Left cardiac atrium (tissue), 4 donors: ENCODE measurements at places on chromosomes 16 and 17. TPM values are rescaled to one million over a fixed set of nuclear protein-coding genes. Genes with fewer than 3 reads are reported as not detected.
A peak's percentile ranks its signal among the peaks of the same experiment; 100 is the strongest.

The C1QTNF8 gene
- total RNA-seq = not detected

The TNFSF12 gene
- total RNA-seq = 47.6 TPM

The ZSCAN10 gene
- total RNA-seq = not detected

The DYNLRB2 gene
- total RNA-seq = not detected

The ASPA gene
- 3.1 TPM for total RNA-seq

The SDR42E1 gene
- total RNA-seq = 0.94 TPM

The NPIPA5 gene
- total RNA-seq = 8.6 TPM

The SRL gene
- total RNA-seq = 359 TPM

GRCh38 chr17:35684055-35684802 lies 47.2 kb upstream of the RASL10B start:
- no peak for DNase-seq

DNA sequence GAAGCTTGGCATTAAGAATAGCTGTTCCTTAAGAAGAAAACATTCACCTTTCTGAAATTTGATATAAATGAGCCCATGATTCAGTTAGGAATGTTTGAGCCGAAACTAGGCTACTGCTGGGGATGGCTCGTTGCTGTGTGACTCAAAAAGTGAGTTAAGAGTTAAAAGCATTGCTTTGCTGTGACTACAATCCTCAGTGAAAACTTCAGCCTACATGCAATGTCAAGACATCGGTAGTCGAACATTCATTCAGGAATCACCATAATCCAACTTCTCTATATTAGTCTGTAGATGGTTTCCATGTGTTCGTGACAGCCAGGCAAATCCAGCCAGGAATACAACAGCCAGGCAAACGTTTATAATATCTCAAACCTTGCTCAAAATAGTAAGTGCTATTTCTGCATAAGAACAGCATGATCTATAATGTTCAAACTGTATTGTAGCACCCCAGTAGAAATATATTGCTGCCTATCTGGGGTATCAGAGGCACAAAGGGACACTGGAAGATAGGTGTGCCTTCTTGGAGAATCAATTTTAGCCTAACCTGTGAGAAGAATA lies 1225.1 kb downstream of the CDH8 start:
- DNase-seq = no peak

GRCh38 chr17:40452216-40452787 lies 9.1 kb downstream of the IGFBP4 start:
- DNase-seq = no peak

DNA sequence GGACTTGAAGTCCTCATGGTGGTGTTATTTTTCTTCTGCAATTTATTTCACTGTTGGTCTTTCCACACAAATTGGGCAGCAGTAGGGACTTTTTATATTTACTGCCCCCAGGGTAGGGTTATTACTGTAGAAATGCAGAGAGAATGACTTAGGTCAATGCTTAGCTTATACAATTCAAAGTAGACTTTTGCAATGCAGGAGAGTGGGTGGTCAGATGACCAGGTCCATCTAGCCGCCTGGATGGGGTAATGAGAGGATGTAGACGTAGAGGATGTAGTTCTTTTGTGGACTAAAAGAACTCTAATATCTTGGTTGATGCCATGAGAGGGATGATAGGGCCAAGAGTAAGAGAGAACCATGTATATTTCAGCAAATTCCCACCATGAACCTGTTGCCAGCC lies 2.7 kb upstream of the KRTAP17-1 start:
- no peak for DNase-seq

- DNase-seq = no peak
These were observed 246.6 kb upstream of the MAF start for GRCh38 chr16:79847101-79847500.

GRCh38 chr17:37742116-37742761 lies 2.6 kb downstream of the HNF1B start:
- no peak for DNase-seq

DNA sequence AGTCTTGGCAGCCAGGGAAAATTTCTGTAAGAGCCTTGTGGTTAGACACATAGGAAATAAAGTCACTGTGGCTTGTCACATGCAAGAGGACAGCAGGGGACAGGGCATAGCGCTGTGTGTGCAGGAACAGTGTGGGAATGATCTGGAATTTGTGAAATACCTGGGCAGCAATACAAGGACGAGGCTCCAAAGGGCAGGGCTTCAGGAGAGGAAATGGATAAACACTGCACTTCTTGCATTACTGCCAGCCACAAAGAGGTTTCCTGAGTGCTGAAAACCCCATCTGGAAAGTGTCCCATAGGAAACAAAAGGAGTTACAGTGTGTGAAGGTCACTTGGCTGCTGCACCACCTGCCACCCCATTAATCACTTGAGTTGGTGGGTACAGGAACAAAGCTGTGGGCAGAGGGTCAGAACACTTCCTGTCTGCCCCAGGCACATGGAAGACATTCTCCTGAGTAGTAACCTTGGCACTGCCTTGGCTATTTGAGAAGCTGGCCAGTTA lies 12.1 kb upstream of the HP start:
- DNase-seq = no peak

GRCh38 chr17:50641357-50641756 lies 6.7 kb downstream of the ABCC3 start:
- no peak for DNase-seq

- no peak for DNase-seq
These were observed 13.5 kb downstream of the SCO1 start for GRCh38 chr17:10683853-10684252.

- DNase-seq = peak; percentile 76
These were observed 1.5 kb upstream of the PNMT start for GRCh38 chr17:39666601-39667261.

- DNase-seq = no peak
These were observed 7.2 kb upstream of the PDK2 start for GRCh38 chr17:50087912-50088405.

- DNase-seq = no peak
These were observed 3.1 kb upstream of the BAIAP3 start for GRCh38 chr16:1330260-1330914.

DNA sequence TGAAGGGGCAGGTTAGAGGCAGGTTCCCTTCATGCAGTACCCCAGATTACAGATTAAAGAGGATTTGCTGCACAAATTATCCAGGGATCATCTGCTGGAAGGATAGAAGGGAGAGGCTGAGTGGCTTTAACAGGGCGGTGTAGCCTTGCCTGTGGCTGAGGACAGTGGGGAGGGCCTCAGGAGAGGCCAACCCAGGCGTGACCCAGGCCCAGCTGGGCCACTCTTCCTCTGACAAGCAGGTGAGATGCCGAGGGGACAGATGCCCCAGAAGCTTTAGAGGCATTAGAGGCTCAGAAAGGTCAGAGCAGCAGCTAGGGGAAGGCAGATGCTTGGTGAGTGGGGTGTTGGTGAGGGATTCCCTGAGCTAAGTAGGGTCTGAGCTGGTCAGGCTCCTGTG lies 18.1 kb upstream of the MTMR4 start:
- no peak for DNase-seq

- no peak for DNase-seq
These were observed 284.5 kb downstream of the MAF start for GRCh38 chr16:79316004-79316458.

GRCh38 chr17:15467592-15467991 lies at the start of gene CDRT4:
Gene CDRT4 (minus strand): TSS chr17:15467621. CDS start chr17:15440238, 27,383 bp downstream.
- DNase-seq = no peak

GRCh38 chr17:74426551-74427047 lies 5.3 kb upstream of the GPRC5C start:
- no peak for DNase-seq

GRCh38 chr17:32279891-32280716 lies 14.5 kb downstream of the RHBDL3 start:
- no peak for DNase-seq

DNA sequence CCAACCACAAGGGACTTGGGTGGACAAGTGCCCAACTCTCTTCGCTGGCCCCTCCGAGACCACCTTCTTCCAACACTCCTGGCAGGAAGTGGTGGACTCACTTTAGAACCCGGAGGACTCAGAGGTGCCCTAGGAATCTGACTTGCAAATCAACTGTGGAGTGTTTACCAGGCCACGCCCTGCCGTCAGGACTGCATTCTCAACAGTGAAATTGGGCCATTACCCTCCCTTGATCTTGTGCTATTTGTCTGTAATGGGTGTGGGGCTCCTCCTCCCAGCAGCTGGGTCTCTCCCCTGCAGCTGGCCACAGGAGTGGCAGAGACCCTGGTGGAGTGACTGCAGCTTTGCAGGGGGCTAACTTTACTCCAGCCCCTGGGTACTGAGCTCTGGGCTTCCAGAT lies 212.2 kb upstream of the RPL38 start:
- no peak for DNase-seq

- DNase-seq = no peak
These were observed 634.6 kb upstream of the SOX9 start for GRCh38 chr17:71486261-71486660.

DNA sequence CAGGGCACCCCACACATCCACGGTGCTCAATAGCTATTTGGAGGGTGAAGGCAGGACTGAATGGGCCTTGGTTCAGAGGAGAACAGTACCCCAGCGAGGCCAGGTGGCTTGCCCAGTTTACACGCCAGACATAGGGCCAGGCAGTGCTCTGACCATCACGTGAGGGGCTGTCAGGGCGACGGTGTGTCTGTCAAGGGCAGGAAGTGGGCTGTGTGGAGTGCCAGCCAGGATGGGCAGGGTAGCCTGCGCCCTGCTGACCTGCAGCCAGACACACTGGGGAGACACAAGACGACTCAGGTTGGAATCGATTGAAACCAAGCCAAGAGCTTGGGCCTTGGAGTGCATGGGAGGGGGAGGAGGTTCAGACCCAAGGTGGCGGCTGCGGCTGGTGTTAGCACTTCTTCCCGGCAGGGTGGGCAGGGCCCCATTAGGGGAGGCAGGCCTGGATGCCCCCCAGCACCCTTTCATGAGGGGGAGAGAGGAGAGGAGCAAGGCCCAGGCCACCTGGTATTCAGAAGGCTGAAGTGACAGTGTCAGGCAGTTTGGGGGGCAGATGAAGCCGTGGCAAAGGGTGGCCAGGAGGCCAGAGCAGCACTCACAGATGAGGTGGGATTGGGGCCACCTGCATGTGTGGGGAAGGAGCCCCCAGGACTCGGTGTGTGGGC lies 68.2 kb downstream of the SREBF1 start:
- no peak for DNase-seq

GRCh38 chr17:45841883-45842525 lies 2.7 kb upstream of the SPPL2C start:
- no peak for DNase-seq

DNA sequence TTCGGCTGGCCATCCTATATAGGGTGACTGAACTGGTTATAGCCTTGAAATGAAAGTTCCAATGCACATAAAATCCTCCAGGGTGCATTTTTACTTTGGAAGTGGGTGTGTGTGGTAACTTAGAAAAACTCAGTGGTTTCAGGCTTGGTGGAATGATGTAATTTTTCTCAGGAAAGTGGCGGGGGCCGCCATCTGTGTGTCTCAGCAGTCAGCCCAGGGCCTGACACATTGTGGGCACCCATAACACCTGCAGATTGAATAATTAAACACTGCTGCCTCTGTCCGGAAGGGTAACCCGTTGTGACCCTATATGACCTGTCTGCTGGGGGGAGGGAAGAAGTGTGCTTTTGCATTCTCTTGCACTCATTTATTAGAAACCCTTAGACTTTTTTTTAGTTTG lies 2.2 kb upstream of the PDP2 start:
- no peak for DNase-seq

- DNase-seq = no peak
These were observed 17.4 kb upstream of the KREMEN2 start for GRCh38 chr16:2946649-2947048.

GRCh38 chr16:761625-762513 lies 1.3 kb downstream of the MSLN start:
- no peak for DNase-seq

DNA sequence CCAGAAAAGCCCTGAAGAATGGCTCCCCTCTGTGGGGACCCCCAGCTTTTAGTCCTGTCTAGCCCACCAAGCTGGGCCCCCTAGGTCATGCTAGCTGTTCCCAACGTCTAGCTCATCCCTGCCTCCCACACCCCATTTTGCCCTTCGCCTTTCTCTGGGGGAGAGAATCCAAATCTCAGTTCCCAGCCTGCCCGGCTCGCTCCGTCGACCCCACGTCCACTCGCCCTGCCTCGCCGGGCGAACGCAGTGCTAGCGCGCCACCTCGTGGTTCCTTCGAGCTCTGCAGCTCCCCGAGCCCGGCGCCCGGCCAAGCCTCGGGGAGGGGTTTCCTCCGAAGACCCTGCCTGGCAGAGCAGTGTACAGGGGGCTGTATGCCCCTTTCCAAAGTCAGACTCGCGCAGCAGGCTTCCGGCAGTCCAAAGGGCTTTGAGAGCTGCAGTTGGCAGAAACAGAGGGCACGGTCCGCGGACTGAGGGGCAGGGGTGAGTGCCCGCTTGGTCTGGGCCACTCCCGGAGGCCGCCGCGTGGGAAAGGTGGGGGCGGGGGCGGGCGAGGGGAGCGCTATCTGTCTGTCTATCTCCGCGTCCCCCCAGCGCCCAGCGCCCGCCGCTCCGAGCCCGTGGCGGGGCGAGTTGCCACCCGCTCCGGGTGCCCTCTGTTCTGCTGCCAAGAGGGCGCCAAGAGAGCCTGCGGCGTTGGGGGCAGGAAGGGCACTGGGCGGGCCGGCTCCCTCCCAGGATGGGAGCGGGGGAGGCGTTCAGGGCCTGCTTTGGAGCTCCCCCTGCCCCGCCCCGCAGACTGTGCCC lies 1.7 kb upstream of the DLX3 start:
- DNase-seq = peak; percentile 67

DNA sequence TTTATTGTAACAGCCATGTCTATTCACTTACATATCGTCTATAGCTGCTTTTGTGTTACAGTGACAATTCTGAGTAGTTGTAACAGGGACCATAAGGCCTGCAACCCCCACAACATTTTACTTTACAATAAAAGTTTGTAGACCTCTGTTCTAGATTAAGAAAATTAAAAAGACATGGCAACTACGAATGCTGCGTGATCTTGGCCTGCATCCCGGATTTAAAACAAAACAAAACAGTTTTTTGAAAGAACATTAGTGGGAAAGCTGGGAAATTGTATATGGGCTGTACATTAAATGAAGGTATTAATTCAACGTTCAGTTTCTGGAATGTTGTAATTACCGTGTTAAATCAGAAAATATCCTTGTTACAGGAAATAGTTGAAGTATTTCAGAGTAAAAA lies 64.1 kb downstream of the RMI2 start:
- no peak for DNase-seq

- DNase-seq = no peak
These were observed 451.1 kb downstream of the HS3ST3B1 start for GRCh38 chr17:14752011-14752410.

DNA sequence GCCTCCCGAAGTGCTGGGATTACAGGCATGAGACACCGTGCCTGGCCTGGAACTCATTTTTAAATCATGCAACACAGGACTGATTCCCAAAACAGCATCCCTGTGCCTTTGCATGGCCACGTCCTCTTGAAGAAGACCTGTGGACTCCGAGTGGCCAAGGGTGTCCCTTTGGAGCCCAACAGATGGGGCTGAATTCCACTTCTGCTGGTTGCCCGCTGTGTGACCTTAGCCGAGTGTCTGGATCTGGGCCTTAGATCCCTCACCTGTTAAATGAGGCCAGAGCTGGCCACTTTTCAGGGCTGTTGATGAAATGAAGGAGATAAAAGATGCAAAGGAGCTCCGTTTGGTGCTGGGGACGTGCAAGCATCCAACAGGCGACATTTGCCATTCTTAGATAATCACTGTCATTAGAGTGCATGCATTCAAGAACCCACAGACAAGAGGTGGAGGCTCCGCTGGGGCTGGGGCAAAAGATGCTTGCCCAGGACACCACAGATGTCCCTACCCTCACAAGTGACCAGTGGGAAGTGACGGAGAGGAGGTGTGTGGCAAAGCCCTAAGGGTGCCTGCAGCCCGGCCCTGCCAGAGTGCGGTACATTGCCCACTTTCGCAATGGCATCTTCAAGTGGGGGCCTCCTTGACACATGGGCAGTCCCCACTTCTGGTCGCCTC lies 354.1 kb upstream of the TNRC6C start:
- DNase-seq = no peak
